Left forelimb (tissue), 1 donor: ENCODE measurements at places on chromosomes 6 and 20.

- DNase-seq, result no peak
Measured at GRCh38 chr20:15179381-15179780, 842.0 kb upstream of the FLRT3 start.

- no peak for DNase-seq
Measured at GRCh38 chr20:39880890-39881289, 808.1 kb downstream of the MAFB start.

GRCh38 chr6:129671442-129672340 lies 38.3 kb downstream of the ARHGAP18 start:
- no peak for DNase-seq

GRCh38 chr6:55447891-55448290 lies 120.6 kb downstream of the GFRAL start:
- DNase-seq, result no peak

DNA sequence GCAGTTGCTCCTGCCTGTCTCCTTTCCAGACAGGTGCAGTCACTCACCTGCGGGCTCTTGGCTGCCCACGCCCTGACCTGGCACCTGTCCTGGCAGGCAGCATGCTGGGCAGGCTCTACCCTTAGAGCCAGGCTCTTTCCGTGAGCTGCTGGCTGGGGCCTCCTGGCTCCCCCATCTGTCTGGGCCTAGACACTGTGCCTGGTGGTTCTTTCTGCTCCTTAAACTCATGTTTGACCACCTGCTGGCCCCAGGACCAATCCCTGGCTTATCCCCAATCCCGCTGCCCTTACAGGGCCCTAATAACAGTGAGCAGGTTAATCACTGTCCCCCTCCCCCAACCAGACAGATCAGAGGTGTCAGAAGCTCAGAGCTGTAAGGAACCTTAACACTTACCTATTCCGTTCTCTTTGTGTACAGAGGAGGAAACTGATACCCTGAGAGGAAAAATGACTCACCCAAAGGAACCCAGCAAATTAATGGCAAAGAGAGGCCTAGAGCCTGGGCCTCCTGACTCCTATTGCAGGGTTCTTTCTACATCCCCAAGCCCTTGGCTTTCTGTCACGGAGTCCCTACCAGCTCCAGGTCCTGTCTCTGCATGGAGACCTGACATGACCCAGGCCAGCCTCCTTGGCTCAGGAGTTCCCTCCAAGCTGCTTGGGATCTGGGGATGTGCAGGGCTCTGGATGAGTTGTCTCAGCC lies 54.7 kb downstream of the RAB44 start:
- DNase-seq, result no peak

GRCh38 chr6:91565207-91565606 lies 978.3 kb upstream of the MAP3K7 start:
- no peak for DNase-seq

DNA sequence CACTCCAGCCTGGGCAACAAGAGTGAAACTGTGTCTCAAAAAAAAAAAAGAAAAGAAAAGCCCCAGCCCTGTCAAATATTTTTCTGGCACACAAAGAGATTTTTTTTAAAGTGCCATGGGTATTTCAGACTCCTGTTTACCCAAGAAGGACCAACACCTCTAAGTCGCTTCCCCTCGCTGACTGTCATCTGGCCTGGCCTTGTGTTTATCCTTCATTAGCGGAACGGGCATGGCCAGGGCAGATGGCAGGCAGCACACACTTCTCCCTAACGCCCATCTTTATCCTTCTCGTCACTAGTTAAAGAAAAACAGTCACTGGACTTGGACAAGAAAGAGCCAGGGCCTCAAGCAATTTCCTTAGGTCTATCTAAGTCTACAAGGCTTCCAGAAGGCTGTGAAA lies 7.3 kb upstream of the CBFA2T2 start:
- no peak for DNase-seq

GRCh38 chr6:45634231-45634630 lies 256.5 kb upstream of the SUPT3H start:
- DNase-seq, result no peak

- no peak for DNase-seq
Measured at GRCh38 chr6:154167126-154167525, 128.1 kb downstream of the OPRM1 start.

GRCh38 chr6:40887792-40888340 lies 151.2 kb downstream of the UNC5CL start:
- no peak for DNase-seq

GRCh38 chr6:79783670-79784394 lies 152.7 kb downstream of the SH3BGRL2 start:
- no peak for DNase-seq

GRCh38 chr6:159062976-159063375 lies 18.2 kb upstream of the TAGAP start:
- DNase-seq, result no peak

- no peak for DNase-seq
Measured at GRCh38 chr6:98310443-98310842, 523.9 kb upstream of the POU3F2 start.

DNA sequence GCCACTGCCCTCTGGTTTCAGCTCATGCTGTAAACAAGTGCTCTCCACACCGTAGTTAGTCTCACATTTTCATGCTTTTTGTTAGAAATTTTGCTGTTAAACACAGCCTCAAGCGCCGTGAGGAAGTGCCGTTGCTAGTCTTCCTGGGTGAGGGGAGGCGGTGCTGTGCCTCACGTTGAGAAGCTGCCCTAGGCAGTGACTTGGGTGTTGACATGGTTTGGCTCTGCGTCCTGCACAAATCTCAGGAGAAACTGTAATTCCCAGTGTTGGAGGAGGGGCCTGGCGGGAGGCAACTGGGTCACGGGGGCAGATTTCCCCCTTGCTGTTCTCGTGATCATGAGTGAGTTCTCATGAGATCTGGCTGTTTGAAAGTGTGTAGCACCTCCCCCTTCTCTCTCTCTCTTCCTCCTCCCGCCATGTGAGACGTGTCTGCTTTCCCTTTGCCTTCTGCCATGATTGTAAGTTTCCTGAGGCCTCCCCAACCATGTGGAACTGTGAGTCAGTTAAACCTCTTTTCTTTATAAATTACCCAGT lies 95.8 kb downstream of the ERMARD start:
- DNase-seq, result peak; percentile 33

GRCh38 chr20:37380864-37381579 lies 35.1 kb downstream of the SRC start:
- no peak for DNase-seq

DNA sequence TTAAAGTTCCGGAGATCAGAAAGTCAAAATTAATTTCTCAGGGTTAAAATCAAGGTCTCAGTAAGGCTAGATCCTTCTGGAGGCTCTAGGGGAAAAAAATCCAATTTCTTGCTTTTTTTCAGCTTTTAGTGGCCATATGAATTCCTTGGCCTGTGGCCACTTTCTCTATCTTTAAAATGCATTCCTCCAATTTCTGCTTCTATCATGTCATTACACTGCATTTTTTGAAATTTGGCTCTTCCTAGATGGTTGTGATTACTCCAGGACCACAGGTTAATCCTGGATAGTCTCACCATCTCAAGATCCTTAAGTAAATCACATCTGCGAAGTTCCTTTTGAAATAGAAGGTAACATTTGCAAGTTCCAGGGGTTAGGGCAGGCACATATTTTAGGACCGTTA lies 1294.9 kb upstream of the CITED2 start:
- no peak for DNase-seq

DNA sequence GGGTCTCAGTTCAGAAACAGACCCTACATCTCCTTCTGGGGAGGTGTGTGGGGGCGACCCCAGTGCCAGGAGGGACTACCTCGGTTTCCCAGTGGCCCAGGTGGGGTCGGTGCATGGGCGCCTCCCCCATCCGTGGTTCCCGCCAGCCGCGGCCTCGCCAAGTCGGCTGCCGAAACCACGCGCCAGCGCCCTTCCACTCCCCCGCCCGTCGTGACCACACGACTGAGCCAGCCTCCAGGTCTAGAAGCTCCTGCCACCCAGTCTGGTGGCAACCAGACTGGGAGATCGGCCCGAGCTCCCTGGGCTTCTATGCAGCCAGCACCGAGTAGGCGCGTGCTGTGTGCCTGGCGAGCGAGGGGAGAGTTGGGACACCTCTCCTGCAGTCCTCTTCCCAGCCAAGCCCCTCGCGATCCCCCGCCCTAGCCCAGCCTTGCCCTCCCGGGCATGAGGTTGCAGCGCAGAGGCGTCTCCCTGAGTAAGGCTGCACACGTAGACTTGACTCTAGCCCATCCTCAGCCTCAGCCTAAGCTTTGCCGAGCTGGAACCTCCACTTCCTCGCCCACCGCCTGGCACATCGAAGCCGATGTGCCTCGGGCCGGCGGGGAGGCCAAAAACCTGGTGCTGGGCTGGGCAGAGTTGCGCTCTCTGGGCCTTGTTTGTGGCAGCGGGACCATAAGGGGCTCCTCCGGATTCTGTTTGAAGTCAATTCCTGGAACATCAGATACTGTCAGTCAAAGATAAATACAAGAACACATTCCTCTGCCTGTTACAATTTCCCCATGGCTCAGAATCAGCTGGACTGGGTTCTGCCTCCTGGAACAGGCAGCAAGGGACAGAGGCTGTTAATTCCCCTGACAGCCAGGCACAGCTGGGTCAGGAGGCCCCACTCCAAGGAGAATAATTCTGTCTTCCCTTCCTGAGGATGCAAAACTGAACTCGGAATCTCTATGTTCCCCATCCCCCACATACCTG lies 1.5 kb upstream of the CPNE5 start:
- DNase-seq, result no peak

DNA sequence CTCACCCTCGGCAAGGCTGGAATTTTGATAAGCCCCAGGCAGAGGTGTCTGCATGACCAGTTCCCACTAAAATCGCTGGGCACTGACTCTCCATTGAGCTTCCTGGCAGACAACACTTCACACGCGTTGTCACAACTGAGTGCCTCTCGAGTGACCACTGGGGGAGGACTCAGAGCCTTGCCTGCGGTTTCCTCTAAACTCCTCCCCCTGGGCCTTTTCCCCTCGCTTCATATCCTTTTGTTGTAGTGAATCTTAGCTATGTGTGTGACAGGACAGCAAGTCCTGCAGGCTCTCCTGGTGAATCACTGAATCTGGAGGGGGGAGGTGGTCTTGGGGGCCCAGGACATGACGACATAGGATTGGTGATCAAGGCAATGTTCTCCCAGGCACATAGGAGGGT lies 670.8 kb downstream of the PRKN start:
- no peak for DNase-seq

- no peak for DNase-seq
Measured at GRCh38 chr6:79821859-79822258, 125.5 kb downstream of the ELOVL4 start.

- DNase-seq, result no peak
Measured at GRCh38 chr20:23047001-23047737, 2.3 kb downstream of the THBD start.

GRCh38 chr6:80003826-80004172 lies 650 bp upstream of the TTK start:
- peak; percentile 66 for DNase-seq

GRCh38 chr6:112592159-112592558 lies 245.0 kb downstream of the RFPL4B start:
- no peak for DNase-seq

GRCh38 chr20:17823409-17824144 lies 123.8 kb downstream of the BANF2 start:
- no peak for DNase-seq

- DNase-seq, result no peak
Measured at GRCh38 chr6:47698342-47698787, at the start of gene ADGRF4. Gene ADGRF4 (plus strand): TSS chr6:47698580. CDS start chr6:47707246, 8,666 bp downstream.

GRCh38 chr6:42041481-42042053 lies 8.8 kb upstream of the TAF8 start:
- DNase-seq, result no peak

GRCh38 chr6:143545976-143546547 lies 34.5 kb upstream of the FUCA2 start:
- DNase-seq, result no peak

GRCh38 chr20:6051505-6051904 lies 2.4 kb downstream of the LRRN4 start:
- no peak for DNase-seq
